ENCODE measurements at places on chromosomes 3 and 15.

GRCh38 chr15:96326328-96327154, 4.0 kb upstream of the NR2F2 start:
- no peak for DNase-seq

- DNase-seq, result no peak
Observed at GRCh38 chr3:12395349-12396012, 88.8 kb upstream of the TSEN2 start.

DNA sequence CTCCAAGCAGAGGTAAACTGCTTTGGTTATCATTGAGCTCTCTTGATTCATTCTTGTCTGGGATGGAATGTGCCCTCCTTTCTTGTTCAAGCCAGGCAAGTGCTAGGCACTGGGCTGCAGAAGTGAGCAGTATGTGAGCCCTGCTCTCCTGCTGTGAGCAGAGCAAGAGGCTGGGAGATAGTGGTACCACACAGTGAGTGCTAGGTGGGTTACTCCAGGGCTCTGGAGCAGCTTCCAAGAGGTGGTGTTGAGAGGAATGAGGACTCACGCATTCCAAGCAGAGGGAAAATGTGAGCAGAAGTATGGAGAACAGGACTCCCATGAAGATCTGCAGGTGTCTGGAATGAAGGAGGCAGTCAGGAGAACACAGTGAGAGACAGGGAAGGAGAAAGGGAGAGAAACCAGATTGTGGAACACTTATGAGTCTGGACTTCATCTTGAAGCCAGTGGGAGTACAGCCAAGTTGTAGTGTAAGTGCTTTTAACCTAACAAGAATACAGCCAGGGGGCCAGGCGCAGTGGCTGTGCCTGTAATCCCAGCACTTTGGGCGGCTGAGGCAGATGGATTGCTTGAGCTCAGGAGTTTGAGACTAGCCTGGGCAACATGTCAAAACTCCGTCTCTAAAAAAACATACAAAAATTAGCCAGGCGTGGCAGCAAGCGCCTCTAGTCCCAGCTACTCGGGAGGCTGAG, 199.9 kb upstream of the CTDSPL start:
- no peak for DNase-seq

- DNase-seq, result no peak
Observed at GRCh38 chr3:132038198-132038825, 3.5 kb upstream of the CPNE4 start.

DNA sequence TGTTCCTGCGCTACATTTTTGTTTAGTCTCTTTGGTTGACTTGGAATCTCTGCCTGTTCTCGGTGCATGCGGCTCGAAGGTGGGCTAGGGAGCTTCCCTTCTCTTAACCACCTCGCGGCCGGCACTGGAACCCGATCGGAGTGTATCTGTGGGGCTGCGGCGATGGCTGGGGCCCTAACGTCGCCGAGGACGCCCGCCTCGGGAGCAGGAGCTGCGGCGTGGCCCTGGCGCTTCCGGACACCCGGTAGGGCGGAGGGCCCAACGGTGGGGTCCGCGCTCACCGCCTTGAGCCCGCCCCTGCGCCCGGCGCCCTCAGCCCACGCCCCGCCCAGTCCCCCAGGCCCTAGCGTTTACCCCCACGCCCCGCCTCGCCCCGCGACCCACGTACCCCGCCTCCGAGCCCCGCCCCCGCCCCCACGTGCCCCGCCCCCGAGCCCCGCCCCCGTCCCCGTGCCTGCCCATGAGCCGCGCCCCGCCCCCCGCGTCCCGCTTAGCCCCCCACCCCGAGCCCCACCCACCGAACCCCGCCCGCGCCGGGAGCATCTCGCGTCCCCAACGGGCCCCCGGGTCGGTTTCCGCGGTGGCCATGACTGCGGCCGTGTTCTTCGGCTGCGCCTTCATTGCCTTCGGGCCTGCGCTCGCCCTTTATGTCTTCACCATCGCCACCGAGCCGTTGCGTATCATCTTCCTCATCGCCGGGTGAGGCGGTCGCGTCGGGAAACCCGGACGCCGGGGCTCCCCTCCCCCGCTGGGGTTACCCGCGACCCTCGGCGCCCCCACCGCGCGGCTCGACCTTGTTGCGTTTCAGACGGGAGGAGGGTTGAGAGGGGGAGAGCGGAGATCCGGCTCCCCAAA, at the start of gene APH1B:
Gene APH1B (plus strand): TSS at position 568 of the 855 bp plus-strand sequence. CDS start 19 bp downstream, at position 587.
- DNase-seq, result peak; percentile 83

GRCh38 chr3:118080889-118081288, 953.8 kb downstream of the IGSF11 start:
- DNase-seq, result no peak

- no peak for DNase-seq
Observed at GRCh38 chr3:39183211-39184080, 8.9 kb downstream of the XIRP1 start.

DNA sequence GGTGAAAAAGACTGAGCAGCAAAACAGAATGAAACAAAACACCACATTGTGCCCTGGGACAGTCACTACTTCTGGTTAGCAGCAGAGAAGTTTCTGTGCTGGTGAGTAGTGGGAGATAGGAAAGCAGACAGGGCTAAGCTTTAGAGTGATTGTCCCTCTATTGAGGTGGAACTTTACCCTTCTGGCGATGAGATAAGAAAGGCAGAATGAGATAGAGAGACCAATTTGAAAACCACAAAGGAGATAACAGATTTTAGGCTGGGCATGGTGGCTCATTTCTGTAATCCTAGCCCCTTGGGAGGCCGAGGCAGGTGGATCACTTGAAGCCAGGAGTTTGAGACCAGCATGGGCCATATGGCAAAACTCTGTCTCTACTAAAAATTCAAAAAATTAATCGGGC, 208.5 kb downstream of the TBL1XR1 start:
- no peak for DNase-seq

GRCh38 chr3:120461416-120461815, 10.6 kb upstream of the FSTL1 start:
- no peak for DNase-seq

- DNase-seq, result no peak
Observed at GRCh38 chr3:197549261-197549885, 6.4 kb downstream of the BDH1 start.

DNA sequence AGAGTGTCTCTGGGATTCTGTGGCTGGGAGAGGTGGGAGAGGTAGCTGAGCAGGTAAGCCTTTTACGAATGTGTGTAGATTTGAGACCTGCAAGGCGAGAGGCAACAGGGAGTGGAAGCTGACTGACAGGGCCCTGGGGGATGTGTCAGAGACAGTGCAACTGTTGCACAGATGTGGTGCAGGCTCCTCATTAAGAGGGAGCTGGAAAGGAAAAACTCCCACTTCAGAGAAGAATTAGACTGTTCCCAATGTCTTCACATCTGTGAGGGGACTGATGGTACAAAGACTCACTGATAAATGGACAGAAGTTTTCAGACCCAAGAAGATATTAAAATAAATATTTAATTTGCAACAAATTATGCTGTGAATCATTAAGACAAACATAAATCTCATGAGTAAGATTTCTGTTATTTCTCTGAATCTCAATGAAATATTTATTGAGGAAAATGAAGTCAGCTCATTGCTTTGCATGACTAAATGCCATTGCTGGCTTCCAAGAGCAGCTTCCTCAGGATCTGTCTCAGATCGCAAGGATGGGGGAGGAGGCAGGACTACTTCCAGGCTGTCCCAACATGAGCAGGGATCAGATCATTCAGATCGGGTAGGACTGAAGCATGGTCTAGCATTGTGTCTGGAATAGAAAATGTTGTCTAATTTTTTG, 127.3 kb upstream of the ROPN1 start:
- DNase-seq, result no peak

DNA sequence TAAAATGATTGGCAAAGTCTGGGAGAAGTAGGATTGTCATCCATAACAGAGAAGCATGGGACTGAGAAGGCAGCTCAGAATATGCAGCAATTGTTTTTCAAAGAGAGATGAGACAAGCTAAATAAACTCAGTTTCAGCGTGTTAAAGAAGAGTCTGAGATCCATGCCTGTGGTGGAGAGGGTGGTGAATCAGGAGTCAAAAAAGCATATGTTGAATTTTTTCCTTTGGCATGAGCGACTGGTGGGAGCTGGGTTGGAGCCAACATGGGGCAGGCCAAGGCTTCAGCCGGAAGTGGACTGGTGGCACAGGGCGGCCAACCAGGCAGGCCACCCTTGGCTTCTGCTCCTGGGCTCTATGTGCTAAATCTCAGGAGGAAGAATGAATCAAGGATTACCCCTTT, 102.0 kb downstream of the SST start:
- no peak for DNase-seq

- peak; percentile 79 for DNase-seq
Observed at GRCh38 chr3:182967218-182968204, 12.8 kb downstream of the DCUN1D1 start.

DNA sequence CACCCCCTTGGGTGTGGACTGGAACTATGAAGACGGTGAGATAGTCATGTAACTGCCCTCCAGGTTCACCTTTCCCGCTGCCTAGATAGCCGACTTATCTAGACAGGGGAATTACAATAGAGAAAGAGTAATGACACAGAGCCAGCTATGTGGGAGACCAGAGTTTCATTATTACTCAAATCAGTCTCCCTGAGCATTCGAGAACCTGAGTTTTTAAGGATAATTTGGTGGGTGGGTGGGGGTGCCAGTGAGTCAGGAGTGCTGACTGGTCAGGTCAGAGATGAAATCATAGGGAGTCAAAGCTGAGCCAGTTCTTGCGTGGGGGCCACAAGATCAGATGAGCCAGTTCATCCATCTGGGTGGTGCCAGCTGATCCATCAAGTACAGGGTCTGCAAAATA, 19.7 kb upstream of the DNAJC19 start:
- peak; percentile 8 for DNase-seq

DNA sequence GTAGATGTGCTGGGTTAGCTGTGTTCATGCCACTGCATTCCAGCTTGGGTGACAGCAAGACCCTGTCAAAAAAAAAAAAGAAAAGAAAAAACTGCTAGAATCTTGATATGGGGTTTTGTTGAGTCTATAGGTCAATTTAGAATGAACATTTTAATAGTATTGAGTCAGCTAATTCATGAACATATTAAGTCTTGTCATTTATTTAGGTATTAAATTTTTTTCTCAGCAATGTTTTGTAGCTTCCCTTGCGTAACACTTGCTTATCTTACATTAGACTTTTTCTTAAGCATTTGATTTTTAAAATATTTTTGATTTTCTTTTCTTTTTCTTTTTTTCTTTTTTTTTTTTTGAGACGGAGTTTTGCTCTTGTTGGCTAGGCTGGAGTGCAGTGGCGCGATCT, 60.7 kb upstream of the GOLGA6B start:
- DNase-seq, result no peak

GRCh38 chr3:124837730-124838186, 49.4 kb downstream of the ITGB5 start:
- DNase-seq, result no peak

Measured in T-helper 1 cell (primary cell).